ENCODE measurements at places on chromosomes 4 and X.

GRCh38 chr4:61896634-61897033, 696.5 kb downstream of the ADGRL3 start:
- DNase-seq, result no peak

DNA sequence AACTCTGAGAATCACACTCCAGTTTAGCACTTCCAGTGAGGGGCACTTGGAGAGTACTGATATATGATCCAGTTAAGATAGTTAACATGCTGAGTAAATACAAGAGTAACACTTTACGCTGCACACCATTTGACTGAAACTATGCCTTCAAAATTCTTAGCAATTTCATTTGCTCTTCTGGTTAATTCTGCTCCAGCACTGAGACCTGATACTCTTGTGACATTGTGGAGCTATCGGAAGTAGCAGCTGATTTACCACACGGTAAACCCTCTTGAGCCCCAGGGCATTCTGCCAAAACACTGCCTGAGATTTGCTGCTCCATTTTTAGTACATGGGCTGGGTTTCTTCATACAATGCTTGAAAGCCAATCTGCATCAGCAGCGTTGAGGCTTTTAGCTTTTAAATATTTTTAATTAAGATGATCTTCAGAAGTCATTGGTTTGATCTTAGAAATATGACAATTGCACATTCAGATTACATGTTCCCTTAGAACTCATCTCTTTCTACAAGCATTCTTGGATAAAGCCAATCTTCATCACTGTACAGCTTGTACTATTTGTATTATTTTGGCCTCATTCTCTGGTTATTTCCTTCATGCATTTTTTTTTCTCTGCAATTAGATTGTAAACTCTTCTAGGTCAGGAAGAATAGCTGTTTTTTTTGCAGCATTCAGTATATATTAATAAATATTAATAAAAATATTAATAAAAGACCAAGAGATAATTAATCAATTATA, 67.8 kb upstream of the ETNPPL start:
- no peak for DNase-seq

GRCh38 chr4:63218856-63219255, 1190.4 kb downstream of the TECRL start:
- DNase-seq, result no peak

- DNase-seq, result no peak
Measured at GRCh38 chr4:6687947-6688878, 5.5 kb upstream of the S100P start.

DNA sequence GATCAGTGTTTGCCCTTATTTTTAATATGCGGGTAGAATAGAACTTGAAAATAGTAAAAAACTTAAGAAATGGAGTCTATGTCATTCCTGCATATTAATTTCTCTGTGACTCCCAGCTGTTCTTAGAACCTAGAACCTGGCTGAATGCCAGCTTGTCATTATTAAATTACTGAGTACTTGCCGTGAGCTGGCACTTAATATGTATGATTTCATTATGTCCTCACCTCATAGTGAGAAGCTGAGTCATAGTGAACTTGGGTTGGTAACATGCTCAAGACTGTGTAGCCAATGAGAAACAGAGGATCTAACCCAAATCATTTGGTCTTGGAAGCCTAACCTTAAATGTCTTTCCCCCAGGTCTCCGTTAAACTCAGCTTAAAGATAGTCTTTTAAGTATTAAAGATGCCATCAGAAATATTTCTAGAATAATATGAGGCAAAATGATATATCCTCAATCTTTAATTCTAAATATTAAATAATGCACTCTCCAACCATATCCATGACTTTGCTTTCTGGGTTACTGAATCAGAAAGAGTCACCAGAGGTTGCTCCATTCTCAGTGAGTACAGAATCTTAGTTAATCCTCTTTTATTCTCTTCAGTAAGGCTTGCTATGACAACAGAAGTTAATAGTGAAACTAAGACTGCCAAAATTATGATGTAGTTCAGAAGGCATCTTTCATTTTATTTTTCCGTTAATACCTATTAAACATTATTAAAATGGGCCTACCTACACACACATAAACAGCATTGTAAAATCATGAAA, 58.6 kb upstream of the TLL1 start:
- no peak for DNase-seq

GRCh38 chrX:155056471-155056870, 14.5 kb downstream of the CMC4 start:
- no peak for DNase-seq

DNA sequence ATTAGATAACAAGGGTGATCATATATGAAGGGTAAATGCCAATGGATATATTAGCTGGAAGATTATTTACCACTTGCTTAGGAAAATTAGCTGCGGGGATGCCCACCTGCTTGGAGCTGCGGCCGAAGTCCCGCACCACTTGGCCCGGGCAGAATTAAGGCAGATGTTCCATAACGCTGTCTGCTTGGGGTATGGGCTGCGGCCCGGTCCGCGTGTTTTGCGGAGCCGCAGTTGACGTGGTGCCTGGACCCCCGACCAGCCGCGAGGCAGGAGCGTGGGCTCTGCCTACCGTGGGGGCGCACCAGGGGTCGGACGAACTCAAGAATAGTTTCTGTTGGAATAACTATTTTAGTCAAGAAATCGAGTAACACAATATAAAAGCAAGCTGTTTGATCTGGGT, 235.2 kb downstream of the CPXCR1 start:
- DNase-seq, result no peak

DNA sequence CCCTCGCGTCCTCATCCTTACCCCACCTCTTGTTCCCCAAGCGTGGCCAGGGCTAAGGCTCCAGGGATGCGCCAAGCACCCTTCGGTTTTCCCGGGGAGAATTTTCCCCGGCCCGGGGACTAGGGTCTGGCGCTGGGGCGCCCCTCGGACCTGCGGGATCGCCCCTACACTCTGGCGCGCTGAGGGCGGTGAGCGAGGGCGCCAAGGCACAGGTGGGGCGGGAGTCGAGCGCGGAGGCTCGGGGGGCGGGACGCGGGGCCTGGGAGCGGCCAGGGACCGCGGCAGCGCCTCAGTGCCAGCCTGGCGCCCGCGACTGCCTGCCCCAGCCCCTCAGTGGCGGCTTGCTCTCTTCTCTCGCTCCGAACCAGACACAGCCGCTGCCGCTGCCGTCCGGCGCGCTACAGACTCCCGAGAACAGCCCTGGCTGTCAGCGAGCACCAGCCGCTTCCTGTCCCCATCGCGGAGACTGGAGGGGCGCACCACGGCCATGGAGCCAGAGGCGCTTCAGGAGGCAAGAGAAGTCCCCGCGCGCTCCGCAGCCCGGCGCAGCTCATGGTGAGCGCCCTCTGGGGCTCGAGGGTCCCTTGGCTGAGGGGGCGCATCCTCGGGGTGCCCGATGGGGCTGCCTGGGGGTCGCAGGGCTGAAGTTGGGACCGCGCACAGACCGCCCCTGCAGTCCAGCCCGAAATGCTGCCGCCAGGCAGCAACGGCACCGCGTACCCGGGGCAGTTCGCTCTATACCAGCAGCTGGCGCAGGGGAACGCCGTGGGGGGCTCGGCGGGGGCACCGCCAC, at the start of gene DRD5:
TSS of gene DRD5 (plus strand) at position 292 of the 793 bp plus-strand sequence. CDS start at position 688, 396 bp downstream.
- no peak for DNase-seq

DNA sequence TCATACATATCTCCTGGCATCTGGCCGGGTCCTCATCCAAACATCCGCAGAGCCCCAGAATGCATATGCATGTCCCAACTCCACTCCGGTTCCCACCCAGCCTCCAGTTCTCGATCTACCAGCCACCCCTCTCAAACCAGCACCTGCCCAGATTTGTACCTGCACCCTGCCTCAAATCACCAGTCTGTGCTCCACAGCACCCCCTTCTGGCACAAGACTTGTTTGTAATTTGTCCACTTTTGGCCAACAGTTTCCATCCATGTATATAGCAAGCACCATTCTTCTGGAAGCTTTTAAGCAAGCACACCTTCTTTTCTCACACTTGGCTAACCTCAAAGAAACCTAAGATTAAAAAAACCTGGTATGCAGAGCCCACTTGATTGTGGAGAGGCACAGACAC, 644.1 kb downstream of the MID1IP1 start:
- DNase-seq, result no peak

DNA sequence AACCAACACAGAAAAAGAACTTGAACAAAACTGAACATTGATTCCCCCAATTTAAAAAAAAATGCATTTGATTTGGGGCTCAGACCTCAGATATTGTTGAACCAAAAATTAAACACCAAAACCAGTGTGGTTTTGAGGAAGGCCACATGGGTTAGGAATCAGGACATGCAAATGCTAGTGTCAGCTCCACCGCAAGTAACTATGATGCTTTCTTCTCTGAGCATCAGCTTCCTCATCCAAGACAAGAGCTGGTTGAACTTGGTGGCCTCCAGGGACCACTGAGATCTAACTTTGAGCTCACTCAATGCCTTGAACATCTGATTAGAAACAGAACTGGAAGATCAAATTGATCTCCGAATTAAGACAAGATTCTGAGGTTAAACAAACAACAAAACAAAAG, 142.9 kb upstream of the NWD2 start:
- no peak for DNase-seq

DNA sequence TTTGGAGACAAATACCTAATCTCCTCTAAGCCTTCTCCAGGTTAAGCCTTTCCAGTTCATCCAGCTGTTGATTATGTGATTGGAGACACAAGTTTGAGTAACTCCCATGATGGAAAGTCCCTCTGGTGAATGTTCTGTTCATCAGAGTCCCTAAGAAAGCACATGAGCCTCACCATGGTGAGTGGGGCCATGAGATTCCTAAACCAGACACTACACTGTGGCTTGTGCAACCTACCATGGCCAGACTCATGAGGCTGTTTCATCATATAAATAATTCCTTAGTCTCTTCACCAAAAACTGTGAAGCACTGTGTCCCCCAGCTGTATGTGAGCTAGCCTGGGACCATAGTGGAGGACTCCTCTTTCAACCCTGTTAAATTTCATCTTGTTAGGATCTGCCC, 14.4 kb downstream of the PKD2 start:
- no peak for DNase-seq

DNA sequence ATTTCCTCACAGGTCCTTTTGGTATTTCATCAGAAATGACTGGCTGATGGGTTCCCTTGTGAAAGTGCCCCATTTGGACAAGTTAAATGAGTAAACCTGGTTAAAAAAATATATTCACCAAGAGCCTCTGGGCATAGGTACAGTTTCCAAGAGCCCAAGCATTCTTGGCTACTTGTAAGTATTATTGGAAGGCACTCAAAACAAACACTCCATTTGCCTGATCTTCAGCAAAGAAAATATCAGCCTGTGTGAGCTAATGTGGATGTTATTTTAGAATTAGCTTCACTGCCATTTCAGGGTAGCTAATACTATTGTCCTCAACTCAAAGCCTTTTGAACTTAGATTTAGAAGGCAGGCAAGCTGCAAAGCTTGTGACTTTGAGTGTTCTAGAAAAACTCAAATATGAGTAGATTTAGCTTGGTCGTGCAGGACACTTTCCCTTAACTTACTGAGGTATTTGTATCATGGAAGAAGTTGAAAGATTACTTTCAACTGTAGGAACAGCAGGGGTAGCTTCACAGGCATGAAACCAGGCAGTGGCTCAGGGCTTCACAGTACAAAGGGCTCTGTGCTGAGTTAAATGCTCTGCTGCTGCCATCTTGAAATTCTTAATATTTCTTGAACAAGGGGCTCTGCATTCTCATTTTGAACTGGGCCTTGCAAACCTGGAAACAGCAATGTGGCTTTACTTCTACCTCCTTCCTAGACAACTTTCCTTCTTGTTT, 177.2 kb downstream of the AMELX start:
- no peak for DNase-seq

DNA sequence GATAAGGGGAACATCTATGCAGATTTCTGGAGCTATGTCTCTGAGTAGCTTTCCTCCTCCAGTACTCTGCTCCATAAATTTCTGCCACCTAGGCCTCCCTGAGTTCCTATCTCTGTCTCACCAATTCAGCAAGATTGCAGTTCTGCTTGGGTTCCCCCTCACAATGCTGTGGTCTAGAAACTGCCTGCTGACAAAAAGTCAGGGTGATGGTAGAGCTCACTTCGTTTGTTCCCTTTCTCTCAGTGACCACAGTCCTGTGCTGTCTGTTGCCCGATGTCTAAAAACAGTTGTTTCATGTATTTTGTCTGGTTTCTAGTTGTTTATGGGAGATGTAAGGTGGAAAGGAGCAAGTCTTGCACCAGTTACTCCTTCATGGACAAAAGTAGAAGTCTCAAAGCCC, 41.1 kb downstream of the AMMECR1 start:
- DNase-seq, result no peak

GRCh38 chr4:173526027-173526482, 4.0 kb downstream of the HAND2 start:
- DNase-seq, result no peak

- no peak for DNase-seq
Measured at GRCh38 chr4:149031399-149031798, 589.2 kb upstream of the NR3C2 start.

DNA sequence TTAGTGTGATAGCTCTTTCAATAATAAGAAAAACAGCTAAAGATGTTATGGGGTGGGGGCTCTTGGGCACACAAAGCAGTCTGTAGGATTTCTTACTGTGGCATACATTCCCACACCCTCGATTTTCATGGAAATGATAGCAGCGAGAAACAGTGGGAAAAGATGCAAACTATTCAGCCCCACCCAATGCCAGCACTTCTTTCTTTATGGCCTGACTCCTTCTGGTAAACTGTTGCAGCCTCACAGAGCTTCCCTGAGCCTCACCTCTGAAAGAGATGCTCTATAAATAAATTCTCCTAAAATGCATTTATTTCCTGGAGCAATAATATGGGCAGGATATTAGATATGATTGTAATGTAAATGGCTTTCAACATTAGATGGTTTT, 910 bp downstream of the ANK2 start:
- no peak for DNase-seq

DNA sequence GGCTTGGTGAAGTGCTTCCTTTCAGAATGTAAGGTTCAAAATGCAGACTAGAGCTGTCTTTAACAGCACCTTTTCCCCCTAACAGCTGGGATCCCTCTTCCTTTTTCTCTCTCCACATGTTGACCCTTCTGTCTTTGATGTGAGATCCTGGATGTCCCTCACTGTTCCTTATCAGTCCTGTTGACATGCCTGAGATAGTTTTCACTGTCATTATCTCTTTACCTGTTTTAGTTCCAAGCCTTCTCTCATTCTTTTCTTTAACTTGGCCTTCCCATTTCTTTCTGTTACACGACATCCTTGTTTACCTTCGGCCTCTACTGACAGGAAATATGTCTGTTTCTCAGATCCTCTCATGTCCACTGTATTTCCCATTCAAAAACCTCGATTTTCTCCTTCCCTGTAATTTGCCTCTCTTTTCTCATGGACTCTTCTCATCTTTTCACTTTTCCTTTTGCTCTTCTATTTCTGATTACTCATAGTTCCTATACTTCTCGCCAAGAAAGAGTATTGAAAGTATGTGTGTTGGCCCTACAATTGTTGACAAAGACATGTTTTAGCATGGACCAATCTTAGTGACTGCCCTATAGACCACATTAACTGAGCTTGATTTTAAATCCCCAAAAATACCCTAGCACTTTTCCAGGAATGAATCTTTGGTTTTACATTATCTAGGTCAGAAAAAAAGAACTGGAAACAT, 1.2 kb upstream of the SOWAHB start:
- DNase-seq, result no peak

GRCh38 chrX:154401045-154401799, 3.0 kb downstream of the RPL10 start:
- DNase-seq, result no peak

Data from stimulated activated CD8-positive, alpha-beta memory T cell treated with anti-CD3 and anti-CD28 coated beads, Interleukin-15, amount 100 ng/mL, for 4 hours (primary cell).